Head of caudate nucleus (tissue), 42 donors: ENCODE measurements at places on chromosomes 1 and 21.

GRCh38 chr1:229970714-229971113, 96.3 kb upstream of the GALNT2 start:
- no peak for DNase-seq

- no peak for DNase-seq
Measured at GRCh38 chr1:93344886-93345632, 648 bp upstream of the DR1 start.

DNA sequence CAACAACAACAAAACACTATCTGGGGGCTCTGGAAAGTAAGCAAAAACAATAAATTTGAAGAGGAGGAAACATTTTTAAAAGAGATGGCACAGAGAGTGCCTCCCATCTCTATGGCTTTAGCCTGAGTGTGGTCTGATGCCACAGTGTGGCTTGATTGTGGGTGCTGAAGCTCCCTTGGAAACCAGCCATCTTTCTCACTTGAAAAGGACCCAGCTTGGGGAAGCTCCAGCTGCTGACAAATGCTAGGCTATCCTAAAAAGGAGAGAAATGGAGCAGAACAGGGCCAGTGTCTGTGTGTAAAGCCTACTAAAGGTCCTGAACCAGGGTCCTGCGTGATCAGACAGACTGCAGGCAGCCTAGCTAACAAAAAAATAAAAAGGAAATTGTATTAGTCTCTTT, 642.0 kb upstream of the PTBP2 start:
- DNase-seq = no peak

DNA sequence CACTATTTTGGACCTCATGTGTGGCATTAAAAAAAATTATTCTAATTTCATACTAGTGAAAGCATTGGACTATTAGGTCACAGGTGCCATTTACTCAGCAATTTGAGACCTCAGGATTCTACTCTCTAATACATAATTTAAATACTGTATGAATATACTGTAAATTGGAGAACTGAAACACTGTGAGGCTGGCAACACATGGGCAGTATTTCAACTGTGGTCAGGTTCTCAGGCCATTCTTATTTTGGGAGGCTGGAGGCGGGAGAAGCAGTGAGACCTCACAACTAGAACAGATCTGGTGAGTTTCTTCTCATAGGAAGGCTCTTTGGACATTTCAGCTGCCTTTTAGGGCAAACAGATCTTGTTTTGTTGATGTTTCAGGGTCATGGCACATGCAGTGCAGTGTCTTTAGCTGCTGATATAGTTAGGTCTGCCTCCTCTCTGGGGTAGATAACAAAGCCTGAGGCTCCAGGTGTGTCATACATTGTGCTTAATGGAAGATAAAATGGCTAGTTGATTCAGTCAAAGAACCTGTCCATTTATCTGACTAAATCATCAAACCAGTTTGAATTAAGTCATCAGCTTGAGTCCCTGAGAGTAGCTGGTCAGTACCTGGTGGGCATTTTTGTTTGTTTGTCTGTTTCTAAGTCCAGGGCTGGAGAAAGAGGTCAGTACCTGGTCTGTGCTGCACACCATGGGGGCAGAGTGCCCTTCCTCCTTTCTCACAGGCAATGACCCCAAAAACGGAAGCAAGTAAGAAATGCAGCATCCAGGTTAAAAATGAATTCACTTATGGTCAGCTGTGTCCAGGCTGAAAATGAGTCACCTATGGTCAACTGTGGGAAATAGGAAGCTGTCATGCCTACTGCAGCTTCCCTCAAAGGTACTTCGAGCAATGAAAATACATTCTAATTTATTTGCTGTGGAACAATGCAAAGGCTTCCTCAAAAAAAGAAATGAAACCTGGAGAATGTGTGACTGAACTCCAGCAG, 216.2 kb downstream of the SDCCAG8 start:
- no peak for DNase-seq

DNA sequence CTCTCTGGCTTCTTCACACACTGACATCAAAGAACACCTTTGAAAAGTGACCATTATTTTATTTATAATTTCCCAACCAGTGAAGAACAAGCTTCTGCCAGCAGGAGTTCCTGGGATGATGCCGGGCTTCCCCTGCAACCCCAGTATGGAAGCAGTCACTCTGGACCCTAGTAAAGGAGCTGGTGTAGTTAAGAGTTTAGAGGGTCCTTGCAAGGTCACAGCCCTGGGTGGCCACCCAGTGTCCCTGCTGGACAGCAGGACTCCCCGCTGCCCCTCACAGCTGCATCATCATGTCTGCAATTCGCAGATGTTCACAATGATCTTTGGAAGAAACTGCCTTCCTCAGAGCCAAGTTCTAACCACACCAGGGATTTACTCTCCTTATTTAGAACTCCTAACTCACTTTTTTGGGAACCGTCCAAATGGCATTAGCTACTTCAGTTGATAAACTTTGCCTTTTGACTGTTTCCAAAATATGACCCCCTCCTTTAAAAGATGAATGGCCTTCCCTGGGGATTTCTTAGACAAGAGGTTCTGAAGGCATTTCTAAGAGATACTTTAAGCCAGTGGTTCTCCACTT, 90.6 kb downstream of the HIVEP3 start:
- no peak for DNase-seq

DNA sequence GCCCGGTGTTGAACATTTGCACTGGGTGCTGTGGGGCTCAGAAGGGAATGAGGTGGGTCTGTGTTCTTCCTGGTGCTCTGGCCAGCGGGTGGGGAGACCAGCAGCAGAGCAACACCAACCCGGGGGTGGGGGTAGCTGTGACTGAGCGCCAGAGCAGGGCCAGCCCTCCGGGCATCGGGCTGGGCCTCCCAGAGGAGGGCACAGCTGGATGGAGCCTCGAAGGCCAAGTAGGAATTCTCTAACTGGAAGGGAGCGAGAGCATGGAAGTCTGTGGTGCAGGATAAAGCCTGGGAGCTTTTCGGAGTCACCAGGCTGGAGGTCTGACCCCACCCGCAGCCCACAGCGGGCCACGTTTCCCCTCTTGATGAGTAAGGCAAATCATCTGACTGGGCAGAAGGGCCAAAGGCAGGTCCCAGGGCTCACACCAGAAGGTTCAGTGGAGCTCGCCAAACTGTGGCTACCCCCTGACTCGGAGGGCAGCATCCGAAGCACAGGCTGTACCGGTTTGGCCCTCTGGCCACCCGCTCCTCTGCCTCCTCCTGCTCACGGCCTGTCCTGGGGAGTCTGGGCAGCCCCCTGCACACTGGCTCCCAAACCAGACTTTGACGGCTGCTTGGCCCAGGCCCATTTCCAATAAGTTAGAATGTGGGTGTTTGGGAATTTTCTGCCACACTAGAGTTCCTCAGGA, 18.8 kb downstream of the SLC1A7 start:
- DNase-seq = no peak

- DNase-seq = no peak
Measured at GRCh38 chr1:22728751-22729399, 18.2 kb downstream of the EPHB2 start.

DNA sequence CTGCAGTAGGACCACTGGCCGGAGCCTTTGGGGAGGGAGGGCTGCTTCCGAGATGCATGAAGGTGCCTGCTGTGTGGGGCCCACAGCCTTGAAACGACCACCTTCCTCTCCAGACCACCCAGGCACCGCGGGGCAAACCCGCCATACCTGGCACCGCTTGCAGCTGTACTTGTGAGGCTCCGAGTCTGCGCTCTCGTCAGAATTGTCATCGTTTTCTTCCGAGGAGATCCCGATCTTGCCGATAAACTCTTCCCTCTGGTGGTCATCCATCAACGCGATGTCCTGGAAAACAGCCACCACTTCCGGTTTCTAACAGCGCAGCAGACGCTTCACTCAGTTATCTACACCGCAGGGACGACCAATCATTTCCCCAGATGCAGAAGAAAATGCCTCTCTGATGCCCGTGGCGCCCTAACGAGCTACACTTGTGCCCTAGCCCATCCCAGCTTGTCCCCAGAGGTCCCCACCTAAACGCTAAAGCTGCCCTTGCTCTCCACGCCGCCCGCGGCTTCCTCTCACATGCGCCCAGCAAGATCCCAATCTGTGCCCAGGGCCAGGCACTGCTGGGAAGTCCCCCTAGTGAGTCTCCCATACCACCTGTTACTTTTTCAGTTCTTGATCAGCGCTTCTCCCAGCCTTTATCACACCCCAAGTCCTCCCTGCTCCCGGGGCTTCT, 55.0 kb upstream of the RIPK4 start:
- DNase-seq = no peak

DNA sequence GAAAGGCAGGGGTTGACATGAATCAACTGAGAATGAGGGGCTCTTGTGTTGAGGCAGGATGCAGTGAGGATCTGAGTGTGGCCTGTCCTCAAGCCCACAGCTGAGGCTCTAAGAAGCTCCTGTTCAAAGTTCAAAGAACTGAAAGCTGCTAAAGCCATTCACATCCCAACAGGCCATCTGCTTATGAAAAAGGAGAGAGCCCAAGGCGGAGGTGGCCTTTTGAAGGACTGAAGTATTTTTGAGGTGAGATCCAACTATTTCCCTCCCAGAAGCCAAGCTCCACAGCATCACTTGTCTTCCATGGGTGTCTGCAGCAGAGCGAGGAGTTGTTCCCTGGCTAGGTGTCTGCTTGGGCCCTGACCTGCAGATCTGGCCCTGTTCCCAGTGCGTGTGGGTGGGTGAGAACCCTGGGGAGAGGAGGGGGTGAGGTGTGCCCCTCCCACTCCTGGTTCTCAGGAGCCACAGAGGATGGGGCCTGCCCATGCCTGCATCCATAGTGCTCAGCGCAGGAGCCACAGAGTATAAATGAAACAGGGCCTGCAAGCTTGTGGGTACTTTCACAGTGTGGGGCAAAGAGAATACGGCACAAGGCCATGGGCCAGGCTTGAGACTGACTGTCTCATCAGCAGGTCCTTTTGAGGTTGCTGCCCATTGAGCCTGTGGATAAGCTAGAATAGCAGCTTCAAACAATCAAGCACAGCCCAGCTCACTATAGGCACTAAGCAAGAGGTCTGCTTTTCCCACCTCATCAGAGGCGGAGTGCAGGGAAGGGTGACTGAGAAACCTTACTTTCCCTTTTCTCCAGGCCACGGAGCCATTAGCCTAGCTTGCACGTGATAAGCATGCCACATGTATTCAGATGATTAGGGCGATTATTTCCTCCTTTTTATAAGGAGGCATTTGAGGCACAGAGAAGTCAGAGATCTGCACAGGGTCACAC, 15.7 kb downstream of the REG4 start:
- no peak for DNase-seq

- no peak for DNase-seq
Measured at GRCh38 chr1:159307346-159308020, 5.3 kb downstream of the FCER1A start.

DNA sequence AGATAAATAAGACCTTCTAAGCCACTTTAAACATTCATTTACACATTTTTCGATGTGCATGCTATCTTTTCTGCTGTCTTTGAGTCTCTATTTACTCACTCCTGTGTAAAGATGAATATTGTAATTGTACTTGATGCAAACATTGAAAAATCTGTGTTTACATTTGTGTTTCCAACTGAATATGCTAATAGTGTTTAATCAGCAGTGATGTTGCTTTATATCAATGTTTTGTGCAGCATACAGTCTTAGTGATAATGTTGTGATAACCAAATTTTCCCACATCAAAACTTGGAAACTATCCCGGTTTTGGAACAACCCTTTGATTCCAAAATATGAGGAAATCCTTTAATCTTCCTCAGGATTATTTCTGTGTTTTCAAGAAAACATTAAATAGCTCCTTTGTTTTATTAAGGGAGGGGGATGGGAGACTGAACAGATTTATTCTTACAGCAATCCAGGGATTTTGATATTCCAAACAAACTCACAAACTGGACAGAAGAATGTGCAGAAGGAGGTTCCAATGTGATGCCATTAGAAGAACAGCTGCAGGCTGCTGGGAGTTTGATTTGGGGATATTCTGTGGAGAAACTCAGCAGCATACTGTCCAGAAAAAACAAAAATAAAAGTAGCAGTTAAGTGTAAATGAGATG, 248.0 kb downstream of the S1PR1 start:
- no peak for DNase-seq

GRCh38 chr1:174659823-174660222, 212.1 kb downstream of the GPR52 start:
- DNase-seq = no peak

DNA sequence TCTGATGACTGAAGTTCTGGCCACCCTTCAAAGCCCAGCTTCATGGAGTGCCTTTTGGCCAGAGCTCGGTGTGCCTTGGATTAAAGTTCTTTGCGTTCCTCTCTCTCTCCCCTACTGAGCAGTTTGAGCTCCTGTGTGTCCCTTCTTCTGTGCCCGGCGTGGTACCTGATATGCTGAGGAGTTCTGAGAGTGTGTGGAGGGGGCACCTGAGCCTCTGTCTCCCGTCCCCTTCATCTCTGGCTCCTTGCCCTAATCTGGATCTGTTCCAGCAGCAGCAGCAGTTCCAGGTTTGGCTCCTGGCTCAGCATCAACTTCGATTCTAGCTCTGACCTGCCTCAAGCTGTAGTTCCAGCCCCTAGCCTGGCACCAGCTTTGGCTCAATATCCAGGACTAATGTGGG, 25.1 kb upstream of the MYCL start:
- DNase-seq = no peak

GRCh38 chr1:234289538-234290305, 83.5 kb upstream of the COA6 start:
- DNase-seq = no peak

DNA sequence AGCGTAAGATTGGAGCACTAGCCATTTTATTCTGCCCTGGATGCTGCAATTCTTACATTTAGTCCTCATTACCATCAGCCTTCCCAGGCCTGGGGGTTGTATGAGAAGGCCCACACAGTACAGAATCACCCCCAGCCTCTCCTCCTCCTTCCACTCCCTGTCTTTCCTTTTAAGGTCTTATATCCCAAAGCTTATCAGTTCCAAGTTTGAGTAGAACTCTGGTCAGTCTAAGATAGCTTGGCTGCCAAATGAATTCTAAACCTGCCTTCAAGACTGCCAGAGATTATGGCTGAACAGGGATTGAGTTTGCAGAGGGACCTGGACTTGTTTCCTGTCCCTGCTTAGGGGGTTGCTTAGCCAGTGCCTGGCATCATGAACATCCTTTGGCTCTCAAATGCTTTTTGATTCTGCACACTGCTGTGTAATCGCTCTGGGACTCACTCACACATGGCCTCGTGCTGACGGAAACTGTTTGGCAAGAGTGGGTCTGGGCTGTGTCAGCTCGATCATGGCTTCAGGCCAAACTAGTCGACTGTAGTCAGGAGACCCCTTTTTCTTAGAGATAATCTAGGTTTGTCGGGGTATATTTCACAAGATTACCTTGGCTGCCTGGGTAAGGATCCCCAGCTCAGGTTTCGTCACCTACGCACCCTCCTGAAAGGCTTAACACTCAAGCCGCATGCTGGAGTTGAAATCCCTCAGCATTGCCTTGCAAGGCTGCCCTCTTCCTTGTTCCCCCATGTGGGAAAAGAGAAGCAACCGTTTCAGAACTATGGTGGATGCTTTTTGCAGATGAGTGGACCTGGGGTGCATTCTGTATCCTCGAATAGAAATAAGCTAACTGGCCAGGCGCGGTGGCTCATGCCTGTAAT, 252.6 kb downstream of the NFIA start:
- DNase-seq = no peak
